Esophagus squamous epithelium (tissue), 5 donors: ENCODE measurements at places on chromosomes 16 and 17. TPM values are rescaled to one million over a fixed set of nuclear protein-coding genes. Genes with fewer than 3 reads are reported as not detected.

The SOST gene
- total RNA-seq, result not detected

- DNase-seq, result no peak
Observed at GRCh38 chr17:72463287-72464102, 342.7 kb downstream of the SOX9 start.

GRCh38 chr17:49515196-49515770 lies 20.2 kb downstream of the NGFR start:
- no peak for DNase-seq

The TRIM37 gene
- 15.5 TPM for total RNA-seq

The PNMT gene
- total RNA-seq, result 0.80 TPM

The GUCY2D gene
- total RNA-seq, result not detected

The ARHGAP44 gene
- total RNA-seq, result 0.82 TPM

DNA sequence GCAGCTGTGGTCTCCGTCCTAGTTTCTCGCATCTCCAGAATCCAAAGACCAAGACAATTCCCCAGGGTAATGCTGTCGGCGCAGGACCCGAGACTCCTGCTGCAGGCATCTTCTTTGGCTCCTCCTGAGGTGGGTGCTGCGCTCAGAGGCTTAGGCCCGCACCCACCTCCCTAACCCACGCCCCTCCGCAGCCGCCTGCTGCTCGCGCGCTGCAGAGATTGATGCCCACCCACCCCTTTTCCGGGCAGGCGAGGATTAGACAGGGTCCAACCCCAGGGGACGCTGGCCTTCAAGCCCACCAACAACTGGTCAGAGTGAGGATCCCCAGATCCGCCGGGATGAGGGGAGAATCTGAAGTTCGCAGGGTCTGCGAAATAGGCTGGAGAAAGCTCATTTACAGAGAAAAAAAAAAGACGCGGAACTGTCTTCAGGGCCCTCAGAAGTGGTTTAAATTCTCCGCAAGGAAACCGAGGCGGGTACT lies 27.9 kb downstream of the SLFN11 start:
- no peak for DNase-seq

- DNase-seq, result no peak
Observed at GRCh38 chr17:2181206-2181896, 122.2 kb downstream of the SMG6 start.

GRCh38 chr16:80442779-80443178 lies 98.0 kb upstream of the DYNLRB2 start:
- no peak for DNase-seq

- no peak for DNase-seq
Observed at GRCh38 chr16:1701216-1701878, 4.6 kb upstream of the MAPK8IP3 start.

- DNase-seq, result no peak
Observed at GRCh38 chr17:55969562-55970324, 183.5 kb upstream of the ANKFN1 start.

DNA sequence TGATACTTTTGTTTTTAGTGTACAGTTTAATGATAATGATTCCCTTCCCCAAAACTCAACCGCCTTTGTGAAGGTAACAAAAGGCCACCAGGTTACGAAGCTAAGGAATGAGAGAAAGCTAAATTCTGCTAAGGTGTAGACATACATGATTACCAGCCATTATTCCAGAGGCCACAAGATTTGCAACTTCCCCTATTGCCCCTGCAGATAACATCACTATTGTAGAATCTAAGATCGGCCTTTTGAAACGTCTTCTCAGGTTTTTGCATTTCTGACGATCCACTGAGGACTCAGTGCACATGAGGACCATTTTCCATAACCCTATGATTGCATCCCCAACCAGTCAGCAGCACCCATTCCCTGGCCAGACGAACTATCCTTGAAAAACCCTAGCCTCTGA lies 33.9 kb upstream of the SNN start:
- no peak for DNase-seq

- DNase-seq, result no peak
Observed at GRCh38 chr17:2174468-2175293, 119.8 kb downstream of the HIC1 start.

The PYY gene
- not detected for total RNA-seq

The WNT9B gene
- total RNA-seq, result not detected

DNA sequence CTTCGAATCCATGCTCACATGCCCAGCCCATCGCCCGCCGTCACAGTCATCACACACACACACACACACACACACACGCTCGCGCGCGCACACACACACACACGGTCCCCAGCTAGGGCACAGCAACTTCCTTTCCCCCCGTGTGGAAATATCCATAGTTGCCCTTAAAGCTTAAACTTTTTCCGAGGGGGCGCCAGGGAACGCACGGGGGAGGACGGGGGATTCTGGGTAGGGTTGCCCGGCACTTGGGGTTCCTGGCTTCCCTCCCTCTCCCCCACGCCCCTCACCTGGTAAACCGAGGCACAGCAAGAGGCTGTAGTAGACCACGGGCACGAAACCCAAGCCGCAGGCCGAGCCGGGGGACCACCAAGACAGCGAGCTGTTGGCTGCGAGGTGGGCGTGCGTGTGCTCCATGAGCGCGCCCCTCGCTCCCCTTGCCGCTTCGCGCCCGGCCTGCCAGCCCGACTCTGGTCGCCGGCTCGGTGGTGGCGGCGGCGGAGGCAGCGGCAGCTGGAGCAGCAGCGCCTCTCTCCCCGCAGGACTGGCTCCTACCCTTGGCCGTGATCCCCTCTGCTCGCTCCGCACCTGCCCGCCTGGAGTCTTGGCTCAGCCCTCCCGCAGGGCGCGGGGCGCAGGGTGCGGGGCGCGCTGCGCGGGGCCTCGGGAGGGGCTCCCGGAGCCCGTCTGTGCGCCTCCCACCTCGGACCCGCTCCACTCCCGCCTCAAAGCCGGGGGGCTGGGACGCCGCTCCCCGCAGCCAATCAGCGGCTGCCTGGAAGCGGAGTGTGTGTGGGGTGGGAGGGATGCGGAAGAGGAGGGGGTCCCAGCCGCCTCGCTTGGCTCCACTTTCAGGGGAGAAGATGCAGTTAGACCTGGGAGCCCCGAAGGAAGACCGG lies at the start of gene GPR139:
GPR139 (minus strand) TSS at position 688 of the 896 bp plus-strand sequence; CDS start at position 414, 274 bp downstream.
- DNase-seq, result no peak

DNA sequence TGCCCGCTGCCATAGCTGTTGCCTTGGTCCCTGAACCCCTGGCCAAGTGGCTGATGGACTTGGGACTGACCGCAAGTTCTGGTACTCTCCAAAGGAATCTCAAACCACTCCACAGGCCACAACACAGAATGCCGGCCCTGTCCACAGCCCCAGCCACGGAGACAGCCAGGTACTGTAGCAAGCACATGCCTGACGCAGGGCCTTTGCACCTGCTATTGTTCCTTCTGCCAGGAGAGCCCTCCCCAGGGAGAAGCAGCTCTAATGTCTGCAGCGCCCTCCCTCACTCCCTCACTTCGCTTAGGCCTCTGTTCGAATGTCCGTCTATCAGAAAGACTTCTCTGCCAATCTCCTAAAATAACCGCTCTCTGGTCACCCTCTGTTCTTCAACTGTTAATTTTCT lies 15.4 kb downstream of the RTN4RL1 start:
- no peak for DNase-seq

DNA sequence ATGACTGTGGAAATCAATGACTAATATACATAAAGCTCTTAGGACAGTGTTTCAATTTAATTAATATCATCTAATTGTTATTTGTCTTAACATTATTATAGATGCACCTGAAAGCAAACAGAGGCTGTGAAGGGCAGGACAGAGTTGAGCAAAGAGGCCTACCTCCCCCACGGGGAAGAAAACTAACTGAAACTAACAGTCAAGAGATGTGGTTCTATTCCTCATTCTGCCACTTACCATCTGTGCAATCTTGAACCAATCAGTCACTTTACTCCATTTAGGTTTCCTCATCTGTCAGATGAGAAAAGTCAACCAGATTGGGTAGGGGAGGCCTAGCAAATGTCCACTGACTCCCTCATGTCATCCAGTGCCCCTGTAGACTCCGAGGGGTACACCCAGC lies 59.1 kb downstream of the C17orf67 start:
- DNase-seq, result no peak
